Fibroblast of skin of right quadriceps (primary cell): ENCODE measurements at places on chromosomes 11 and 22.

DNA sequence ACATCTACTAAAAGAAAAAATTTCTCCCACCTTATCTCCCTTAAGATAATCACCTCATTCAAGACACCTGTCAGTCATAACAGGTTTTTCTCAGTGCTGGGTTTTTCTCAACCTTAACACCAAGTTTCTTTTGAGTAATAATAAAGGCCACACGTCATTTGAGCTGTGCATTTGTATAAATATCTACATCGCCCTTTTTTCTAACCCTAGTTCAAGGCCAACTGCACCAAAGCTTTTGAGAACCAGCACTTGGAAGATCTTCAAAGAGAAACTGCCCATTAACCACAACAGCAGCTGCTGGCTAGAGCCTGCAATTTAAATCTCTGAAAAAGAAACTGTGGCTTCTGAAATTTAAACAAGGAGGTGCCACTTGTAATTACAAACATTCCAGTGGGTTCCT lies 6.9 kb downstream of the CADM1 start:
- DNase-seq = no peak

GRCh38 chr22:20957102-20957682 lies 9.9 kb upstream of the AIFM3 start:
- DNase-seq = no peak

DNA sequence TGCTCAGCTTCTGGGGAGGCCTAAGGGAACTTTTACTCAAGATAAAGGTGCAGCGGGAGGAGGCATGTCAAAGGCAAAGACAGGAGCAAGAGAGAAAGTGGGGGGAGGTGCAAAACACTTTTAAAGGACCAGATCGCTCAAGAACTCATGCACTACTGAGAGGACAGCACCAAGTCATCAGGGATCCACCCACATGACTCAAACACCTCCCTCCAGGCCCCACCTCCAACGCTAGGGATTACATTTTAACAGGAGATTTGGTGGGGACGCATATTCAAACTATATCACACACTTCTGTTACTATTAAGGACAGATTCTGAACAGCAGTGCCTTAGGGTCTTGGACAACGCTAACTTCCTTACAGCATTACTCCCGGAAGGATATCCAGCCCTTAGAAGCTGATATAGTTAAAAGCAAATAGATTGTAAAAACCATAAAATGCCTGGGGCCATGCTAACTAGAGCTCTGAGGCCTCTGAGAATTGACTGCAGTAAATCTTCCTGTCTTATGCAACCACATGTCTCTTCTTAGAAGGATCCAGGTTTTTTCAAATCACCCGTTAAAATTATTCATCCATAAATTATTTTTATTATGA lies 16.7 kb upstream of the ZC3H12C start:
- DNase-seq = peak; percentile 62

- DNase-seq = peak; percentile 15
Observed at GRCh38 chr11:36540998-36541397, 26.8 kb upstream of the RAG1 start.

DNA sequence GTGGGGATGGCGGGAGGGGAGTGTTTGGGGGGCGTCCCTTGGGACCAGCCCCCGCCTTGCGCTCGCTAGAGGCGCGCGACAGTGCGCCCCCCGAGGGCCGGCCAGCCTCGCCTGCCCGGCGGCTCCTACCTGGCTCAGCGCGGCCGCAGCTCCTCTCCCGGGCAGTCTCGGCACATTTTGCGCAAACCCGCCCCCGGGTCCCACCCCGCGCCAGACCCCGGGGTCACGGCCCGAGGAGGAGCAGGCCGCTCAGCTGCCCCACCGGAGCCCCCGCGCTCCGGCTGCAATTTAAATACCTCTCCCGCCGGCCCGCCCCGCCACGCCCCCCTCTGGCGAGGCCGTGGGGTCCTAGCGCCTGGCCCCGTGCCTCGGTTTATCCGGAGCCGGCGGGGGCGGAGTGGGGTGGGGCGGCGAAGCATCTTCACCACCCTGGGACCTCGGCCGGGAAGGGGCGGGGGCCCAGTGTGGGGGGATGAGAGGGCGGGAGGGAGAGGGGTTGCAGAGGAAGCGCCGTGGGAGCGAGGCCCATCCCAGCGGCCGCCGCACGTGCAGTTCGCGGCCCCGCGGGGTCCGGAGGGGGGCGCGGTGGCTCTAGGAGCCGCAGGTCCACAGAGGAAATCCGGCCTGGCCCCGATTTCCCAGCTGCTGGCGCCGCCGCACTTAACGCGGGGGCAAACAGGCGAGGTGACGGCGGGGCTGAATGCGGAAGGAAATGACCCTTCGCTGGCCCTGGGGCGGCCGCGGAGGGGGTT lies at the start of gene LRRC32:
Gene LRRC32 (minus strand): TSS at position 263 of the 752 bp plus-strand sequence. CDS start 4,793 bp downstream, outside the sequence.
- DNase-seq = peak; percentile 21

- DNase-seq = no peak
Observed at GRCh38 chr11:134958336-134958640, 546.2 kb upstream of the B3GAT1 start.

DNA sequence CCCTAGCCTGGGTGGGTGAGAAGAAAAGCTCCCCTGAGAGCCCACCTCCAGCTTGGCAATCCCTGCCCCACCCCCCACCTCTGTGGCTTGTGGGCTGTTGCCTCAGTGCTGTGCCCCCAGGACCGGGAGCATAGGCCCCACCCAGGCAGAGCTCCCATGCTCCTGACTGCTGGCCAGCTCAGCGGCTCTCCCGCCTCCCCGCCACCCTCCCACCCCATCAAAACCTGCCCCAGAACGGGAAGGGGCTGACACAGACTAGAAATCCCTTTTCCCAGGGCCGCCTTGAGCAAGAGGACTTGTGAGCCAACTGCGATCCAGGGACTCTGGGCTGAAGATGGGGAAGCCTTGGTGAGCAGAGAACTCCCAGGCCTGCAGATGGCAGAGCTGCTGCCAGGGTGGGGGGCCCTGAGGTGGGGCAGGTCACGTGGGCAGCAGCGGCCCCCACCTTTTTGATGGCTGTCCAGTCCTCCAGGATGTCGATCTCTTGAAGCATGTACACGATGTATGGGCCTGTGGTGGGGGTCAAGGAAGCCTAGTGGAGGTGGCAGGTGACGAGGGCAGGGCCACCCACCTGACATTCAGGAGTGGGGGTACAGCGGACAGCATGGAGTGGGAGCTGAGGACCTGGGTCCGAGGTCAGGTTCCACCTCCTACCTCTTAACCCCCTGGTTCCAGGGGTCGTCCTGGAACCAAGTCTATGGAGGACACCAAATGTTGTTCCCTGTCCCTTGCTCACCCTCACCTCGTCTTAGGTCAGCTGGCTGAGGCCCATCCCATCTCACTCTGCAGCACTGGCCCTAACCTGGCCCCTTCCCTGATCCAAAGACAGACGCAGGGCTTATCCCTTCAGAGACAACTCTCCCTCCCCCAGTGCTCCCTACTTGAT lies 2.3 kb upstream of the RIN1 start:
- DNase-seq = no peak

GRCh38 chr11:117984476-117984875 lies 1.7 kb upstream of the IL10RA start:
- DNase-seq = no peak

DNA sequence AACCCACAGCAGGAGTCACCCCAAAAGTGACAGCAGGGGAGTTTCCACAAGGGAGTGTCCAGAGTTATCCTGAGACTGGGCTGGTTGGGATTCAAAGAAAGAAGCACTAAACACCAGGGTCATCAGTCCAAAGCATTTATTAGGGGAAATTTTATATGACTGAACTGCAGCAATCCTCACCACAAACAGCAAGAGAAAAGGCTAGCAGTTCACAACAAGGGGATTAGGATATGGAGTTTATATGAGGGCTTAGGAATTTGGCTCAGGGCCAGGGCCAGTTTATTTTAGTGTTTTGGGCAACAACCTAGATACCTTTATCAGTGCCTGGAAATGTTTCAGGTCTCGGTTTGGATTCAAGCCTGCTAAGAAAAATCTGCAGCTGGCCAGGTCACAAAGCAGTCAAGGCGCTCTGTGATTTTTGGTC lies 4.6 kb upstream of the TMEM126A start:
- no peak for DNase-seq

GRCh38 chr11:130718120-130718519 lies 198.2 kb downstream of the SNX19 start:
- DNase-seq = no peak

- DNase-seq = no peak
Observed at GRCh38 chr11:60396382-60396781, at the start of gene MS4A14. TSS of gene MS4A14 (plus strand) at chr11:60396459. CDS start at chr11:60396579, 120 bp downstream.

DNA sequence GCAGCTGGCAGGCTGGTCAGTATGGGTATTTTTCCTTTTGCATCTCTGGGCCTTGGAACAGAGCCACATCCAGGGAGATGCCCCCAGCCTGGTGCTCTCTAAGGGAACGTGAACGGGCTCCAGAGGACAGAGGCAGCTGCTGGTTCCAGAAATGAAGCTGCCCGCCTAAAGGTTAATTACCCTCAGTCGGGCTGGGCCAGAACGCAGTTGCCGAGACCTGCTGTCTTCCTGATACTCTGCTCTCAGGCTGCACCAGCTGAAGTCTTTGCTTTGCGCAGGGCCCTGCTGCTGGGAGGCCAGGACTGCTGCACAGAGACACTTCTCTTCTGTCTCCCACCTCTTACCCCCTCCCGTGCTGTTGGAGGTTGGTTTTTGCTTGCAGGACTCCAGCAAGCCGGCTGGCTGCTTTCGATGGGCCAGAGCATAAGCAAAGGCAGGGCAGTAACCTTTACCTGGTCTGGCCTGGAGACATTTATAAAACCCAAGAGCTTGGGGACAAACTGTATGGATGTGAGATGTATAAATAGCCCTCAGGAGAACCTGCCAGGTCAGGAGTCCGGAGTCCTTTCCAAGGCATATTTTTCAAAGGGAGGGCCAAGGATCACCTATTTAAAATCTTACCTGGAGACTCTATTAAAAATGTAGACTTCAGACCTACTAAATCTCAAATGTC lies 197.1 kb downstream of the GRIK4 start:
- DNase-seq = no peak

GRCh38 chr11:117443266-117444186 lies 115.9 kb downstream of the CEP164 start:
- DNase-seq = no peak

DNA sequence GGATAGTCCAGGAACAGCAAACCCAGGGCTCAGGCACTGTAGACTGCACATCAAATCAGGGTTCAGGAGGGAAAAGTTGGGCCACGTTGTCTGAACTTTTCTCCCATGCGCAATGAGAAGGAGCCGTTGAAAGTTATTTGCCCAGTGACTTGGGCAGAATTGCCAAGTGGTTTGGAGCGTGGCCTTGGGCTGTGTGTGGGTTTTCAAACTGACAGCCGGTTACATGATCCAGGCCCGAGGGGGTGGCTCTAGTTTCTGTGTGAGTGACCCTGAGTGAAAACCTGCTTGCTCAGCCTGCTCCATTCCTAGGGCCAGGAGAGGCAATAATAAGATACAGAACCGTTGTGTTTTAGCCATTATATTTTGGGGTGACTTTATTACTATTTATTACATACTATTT lies 20.3 kb downstream of the MB start:
- no peak for DNase-seq

DNA sequence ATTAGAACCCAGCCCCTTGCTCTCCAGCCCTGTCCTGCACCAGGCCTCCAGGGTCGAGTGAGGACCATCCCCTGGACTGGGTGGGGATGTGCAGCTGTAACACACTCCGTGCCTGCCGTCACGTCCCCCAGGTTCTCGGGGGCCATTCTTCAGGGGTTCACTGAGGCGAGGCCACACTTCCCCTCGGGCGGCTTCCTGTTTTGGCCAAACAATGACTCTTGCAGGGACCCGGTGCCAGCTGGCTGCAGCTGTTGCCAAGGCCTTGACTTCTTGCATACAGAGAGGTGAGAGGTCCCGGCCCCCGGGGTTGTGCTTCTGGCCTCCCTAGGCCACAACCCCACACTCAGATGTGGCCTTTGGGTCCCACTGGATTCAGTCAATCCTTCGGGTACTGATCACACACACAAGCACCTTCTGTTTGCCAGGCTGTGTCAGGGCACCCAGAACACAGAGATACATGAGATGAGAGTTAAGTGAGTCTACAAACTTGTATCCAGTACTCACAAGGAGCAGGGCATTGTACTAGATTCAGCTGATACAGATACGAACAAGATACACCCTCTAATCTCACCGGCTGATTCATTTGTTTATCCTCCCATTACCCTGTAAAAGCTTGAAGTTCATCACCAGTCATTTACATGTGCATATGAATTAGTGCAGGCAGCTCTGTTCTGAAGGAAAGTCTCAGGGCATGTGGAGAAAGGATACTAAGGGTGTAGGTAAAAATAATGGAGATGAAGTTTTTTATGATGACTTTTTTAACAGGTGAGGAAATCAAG lies 32.9 kb downstream of the LRRC32 start:
- DNase-seq = no peak

GRCh38 chr11:26891501-26891900 lies 102.4 kb upstream of the FIBIN start:
- peak; percentile 9 for DNase-seq

DNA sequence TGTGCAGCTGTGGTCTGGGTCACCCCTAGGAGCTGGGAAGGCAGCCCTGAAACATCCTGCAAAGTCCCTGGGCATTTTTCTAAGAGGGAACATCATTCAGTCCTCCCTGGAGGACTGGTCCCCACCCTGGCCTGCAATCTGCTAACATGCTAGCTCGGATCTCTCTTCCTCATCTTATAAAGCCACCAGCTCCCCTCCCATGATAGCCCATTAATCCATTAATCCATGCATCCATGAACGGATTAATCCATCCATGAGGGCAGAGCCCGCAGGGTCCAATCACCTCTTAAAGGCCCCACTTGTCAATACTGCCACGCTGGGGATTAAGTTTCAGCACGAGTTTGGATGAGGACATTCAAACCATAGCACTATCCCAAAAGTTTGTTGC lies 12.1 kb downstream of the PRG3 start:
- no peak for DNase-seq

- no peak for DNase-seq
Observed at GRCh38 chr22:19962909-19963806, 21.5 kb upstream of the TXNRD2 start.

- no peak for DNase-seq
Observed at GRCh38 chr11:118715837-118716260, 36.4 kb upstream of the TREH start.

- DNase-seq = no peak
Observed at GRCh38 chr11:84853841-84854497, 773.2 kb downstream of the DLG2 start.

DNA sequence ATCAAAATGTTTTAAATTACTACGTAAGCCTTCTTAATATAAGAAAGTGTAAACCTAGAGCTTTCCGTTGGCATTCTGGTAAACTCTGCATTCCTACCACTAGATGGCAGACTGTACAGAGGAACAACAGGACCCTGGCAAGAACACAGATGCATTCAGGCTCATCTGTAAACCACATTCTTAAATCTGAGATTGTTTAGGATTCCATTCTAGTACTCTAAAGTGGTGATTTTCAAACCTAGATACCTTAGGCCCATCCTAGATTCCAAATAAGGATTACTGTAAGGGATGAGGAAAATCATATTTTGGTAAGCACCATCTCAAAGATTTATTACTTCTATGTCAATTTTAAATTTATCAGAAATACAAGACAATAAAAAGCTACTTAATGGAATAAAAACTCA lies 26.9 kb downstream of the PICALM start:
- DNase-seq = peak; percentile 90

GRCh38 chr11:86506235-86506634 lies 131.5 kb downstream of the CCDC81 start:
- no peak for DNase-seq

GRCh38 chr11:120391292-120391691 lies 55.1 kb downstream of the ARHGEF12 start:
- DNase-seq = no peak
